ENCODE measurements at places on chromosomes 13 and 19. TPM values are rescaled to one million over a fixed set of nuclear protein-coding genes. Genes with fewer than 3 reads are reported as not detected.
A peak's percentile ranks its signal among the peaks of the same experiment; 100 is the strongest.

FGF21 gene
- total RNA-seq = not detected

IL12RB1 gene
- total RNA-seq = 14.4 TPM

CYP2F1 gene
- total RNA-seq = not detected

DNA sequence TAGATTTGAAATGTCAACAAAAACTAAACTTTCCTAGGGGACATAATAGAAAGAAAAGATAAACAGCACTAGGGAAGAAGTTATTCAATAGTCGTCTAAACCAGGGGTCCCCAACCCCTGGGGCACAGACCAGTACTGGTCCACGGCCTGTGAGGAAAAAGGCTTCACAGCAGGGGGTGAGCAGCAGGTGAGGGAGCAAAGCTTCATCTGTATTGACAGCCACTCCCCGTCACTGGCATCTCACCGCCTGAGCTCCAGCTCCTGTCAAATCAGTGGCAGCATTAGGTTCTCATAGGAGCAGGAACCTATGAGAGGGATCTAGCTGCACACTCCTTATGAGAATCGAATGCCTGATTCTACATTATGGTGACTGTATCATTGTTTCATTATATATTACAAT lies 382.7 kb downstream of the MYO16 start:
- no peak for DNase-seq

GRCh38 chr13:111338841-111339240 lies 18.4 kb downstream of the TEX29 start:
- DNase-seq = no peak

DNA sequence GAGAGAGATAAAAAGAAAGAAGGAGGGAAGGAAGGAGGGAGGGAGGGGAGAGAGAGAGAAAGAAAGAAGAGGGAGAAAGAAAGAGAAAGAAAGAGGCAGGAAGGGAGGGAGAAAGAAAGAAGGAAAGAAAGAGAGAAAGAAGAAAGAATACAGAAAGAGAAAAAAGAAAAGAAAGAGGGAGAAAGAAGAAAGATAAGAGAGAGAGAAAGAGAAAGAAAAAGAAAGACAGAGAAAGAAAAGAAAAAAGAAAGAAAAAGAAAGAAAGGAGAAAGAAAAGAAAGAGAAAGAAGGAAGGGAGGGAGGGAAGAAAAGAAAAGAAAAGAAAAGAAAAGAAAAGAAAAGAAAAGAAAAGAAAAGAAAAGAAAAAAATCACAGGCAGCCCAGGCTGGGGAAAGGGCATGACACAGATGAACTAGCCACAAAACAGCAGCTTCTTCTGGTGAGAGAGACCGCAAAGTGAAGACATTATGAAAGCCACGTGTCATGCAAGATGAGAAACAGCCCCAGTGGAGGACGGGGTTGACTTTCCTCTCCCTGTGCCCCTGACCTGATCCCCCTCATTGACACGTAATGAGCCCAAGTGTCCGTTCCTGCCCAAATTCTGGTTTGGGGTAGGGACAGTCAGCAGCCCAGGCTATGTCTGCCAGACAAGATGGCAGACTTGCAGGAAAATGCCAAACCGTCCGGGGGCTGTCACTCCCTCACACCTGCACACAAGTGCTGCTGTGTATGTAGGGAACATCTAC lies 102.1 kb downstream of the INSR start:
- DNase-seq = peak; percentile 75

- DNase-seq = no peak
These were observed 15.9 kb upstream of the RANBP3 start for GRCh38 chr19:5993648-5994358.

DNA sequence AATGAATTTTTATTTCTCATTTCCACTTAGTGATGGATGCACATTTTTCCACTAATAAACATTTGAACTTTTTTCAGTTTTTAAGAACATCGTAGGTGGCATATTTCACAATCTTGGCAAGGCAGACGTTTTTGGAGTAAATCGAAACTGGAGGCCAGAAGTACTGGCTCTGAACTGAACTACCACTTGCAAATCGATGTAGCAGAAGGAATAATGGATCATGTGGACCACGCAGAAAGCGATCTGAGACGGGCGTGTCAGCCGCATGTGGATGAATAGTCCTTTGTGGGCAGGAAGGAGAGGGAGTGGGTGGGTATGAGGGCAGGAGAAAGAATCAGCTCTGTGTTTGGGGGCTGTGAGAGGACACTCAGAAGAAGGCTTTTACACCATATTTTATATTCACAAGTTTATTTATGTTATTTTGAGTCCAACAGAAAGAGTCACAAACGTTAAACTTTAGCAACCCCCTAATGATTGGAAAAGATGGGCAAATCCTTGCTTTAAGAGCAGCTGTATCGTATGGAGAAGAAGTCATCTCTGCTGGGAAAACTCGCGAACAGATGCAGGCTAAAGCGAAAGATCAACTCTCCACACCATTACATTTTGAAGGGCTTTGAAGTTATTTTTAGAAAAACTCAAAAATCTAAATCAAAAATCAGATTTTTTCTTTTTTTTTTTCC lies 90.5 kb downstream of the COL4A2 start:
- no peak for DNase-seq

GRCh38 chr13:78881054-78881453 lies 222.1 kb upstream of the OBI1 start:
- no peak for DNase-seq

GRCh38 chr13:29572575-29572974 lies 22.9 kb downstream of the SLC7A1 start:
- DNase-seq = no peak

DNA sequence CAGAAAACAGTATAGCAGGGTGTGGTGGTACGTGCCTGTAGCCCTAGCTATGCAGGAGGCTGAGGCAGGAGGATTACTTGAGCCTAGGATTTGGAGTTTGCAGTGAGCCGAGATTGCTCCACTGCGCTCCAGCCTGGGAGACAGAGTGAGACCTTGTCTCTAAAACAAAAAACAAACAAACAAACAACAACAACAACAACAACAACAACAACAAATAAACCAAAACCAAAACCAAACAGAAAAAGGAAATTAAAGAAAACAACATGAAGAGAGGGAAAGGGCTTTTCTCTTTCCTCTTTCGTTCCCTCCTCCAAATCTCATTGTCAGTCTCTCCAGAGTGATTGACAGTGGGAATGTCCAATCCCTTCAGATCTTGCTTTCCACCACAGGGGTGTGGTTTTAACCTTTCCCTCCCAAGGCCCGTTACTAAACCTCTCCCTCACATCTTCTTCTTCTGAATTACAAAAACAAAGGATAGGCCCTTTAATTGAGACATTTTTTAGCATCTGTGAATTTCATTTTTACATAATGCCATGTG lies 341.2 kb downstream of the HS6ST3 start:
- no peak for DNase-seq

All from activated naive CD4-positive, alpha-beta T cell treated with anti-CD3 and anti-CD28 coated beads for 36 hours (primary cell).